ENCODE measurements at places on chromosomes 7 and 10.

DNA sequence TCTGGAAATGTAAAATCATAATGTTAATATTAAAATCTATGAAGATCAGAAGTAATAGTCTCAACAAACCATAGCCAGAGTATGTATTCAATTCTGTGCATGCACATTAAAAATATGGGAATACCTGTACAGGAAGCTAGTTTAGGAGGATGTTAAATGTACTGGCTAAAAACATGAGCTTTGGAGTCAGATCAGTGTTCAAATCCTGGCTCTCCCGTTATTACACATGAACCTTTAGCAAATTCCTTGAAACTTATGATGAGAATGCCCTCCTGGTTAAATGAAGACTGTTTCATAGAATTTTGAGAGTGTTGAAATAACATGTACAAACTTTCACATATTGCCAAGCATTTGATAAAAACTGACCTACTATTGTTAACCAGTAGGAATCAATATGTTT is 4.6 kb downstream of the ARL4A start:
- no peak for DNase-seq

GRCh38 chr7:115198143-115198542 is 276.2 kb downstream of the MDFIC start:
- DNase-seq: no peak

DNA sequence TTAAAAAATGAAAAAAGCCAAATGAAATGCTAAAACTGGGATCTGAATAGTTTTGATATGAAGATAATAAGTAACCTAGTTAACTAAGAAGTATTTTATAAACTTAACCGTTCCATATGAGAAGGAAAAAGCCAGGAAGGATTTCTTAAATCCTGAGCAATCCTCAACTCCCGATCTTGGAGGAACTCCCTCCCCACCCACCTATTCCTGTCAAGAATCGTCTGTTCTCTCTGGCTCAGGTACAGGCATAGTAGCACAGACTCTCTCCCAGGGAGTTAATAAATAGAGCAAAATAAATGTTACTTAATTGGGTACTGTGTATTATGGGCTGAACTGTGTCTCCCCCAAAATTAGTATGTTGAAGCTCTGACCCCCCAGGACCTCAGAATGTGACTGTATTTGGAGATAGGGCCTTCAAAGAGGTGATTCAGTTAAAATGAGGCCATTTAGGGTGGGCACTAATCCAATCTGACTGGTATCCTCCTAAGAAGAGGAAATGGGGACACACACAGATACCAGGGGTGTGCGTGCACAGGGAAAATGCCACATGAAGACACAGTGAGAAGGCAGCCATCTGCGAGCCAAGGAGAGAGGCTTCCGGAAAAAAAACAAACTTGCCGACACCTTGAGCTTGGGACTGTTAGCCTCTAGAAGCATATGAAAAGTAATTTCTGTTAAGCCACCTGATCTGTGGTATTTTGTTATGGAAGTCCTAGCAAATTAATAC is 28.7 kb downstream of the PUS7 start:
- no peak for DNase-seq

- no peak for DNase-seq
These were observed 21.0 kb upstream of the ABI1 start for GRCh38 chr10:26881600-26882331.

DNA sequence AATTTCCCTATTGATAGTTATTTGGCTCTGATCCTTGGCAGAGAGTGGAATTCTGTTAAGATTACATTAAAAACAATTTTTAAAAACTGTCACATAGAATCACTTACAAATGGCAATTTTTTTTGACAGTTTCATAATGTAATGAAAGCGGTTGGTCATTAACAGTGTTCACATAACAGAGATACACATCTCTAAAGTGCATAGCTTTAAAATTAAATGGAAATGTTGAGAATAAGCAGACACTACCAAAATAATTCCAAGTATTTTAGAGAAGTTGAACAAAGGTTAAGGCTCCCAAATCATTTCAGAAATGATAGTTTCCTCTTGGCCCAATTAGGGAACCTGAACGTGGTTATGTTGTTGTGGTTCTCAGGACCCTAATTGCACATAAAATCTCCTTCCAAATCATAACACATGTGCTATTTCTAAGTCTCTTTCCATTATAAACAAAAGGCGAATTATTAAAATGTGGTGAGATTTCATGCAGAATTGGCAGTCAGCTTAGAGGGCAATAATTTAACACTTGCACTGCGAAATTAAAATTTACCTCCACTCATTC is 528.9 kb upstream of the FZD8 start:
- no peak for DNase-seq

GRCh38 chr7:25860275-25861163 is 291.5 kb upstream of the NFE2L3 start:
- DNase-seq: no peak

DNA sequence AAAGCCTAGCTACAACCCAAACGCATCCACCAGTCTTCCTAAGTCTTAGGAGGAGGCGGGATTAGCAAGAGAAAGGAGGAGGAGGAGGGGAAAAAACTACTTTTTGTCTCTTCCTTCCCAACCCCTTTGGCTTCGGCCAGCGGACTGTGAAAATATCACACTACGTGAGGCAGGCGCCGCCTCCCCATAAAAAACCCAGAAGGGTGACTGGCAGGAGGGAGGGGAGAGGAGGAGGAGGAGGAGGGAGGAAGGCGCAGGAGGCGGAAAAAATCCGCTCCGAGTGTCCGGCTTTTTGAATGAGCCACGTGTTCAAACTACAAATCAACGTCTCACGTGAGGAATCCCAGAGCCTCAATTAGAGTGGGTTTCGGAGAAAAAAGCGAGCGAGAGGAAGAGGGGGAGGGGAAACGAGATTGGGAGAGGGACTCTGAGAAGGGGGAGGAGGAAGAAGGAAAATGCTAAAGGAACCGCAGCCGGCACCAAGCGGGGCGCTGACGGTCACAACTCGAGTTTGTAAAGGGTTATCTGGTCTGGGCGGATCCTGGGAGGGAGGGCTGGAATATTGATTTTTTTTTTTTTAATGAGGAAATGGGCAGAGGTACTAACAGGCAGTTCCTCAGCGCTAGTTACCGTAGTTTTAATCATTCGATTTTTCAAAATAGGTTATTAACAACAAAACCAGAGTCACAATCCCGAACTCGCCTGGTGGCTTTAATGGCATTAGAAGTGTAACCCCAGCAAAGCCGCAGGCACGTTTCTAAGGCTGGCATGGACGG is at the start of gene IGF2BP3:
TSS of gene IGF2BP3 (minus strand) at position 162 of the 776 bp plus-strand sequence. CDS start 381 bp downstream, outside the sequence.
- peak; percentile 89 for DNase-seq

GRCh38 chr10:125281091-125281490 is 120.7 kb upstream of the CTBP2 start:
- DNase-seq: no peak

DNA sequence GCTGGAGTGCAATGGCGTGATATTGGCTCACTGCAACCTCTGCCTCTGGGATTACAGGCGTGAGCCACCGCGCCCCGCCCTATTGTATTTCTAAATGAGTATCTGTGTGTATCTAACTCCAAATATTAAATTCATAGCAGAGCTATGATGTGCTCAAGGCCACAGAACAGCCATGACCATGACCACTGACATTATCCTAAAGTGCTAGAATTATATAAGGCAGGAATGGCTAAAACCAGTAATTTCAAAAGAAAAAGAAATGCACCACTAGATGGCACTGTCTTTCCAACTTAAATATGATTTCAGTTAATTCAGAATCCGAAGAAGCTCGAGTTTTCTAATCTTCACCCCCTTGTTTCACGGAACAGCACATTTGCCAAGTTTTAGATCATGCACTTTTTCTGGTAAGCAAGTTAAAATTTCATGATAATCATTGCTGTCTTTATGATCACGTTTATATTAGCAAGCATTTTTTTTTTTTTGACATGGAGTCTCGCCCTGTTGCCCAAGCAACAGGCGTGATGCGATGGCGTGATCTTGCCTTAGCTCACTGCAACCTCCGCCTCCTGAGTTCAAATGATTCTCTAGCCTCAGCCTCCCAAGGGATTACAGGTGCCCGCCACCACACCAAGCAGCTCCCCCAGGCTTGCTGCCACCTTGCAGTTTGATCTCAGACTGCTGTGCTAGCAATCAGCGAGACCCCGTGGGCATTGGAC is 65.3 kb downstream of the OR13A1 start:
- no peak for DNase-seq

DNA sequence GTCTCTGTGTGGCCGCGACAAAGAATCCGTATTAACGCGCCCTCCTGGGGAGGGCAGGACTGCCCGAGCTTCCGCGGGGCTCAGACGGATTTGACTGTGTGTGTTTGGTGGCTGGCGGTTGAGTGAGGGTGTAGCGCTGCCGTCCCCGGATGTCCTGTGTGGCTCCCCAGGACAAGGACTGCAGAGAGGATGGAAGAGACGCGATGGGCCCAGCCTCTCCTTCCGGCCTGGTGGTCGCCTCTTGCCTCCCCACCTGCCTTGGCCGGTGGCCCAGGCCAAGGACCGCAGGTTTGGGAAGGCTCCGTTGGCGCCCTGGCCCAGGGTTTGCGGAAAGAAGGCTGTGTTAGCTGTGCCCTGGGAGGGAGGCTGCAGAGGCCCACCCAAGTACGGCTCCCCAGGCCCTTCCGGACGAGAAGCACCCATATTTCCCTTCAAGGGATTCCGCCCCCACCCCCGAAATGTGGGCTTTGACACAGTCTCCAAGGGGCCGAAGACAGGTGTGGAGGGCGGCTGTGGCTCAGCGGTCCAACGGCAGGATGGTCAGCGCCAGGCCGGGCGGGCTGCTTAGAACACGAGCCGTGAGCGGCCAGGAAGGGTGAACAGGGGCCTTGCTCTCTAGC is 2.3 kb downstream of the UNCX start:
- DNase-seq: no peak

- DNase-seq: no peak
These were observed 108.1 kb downstream of the SNX10 start for GRCh38 chr7:26399736-26400135.

- DNase-seq: no peak
These were observed at the start of gene NPC1L1 for GRCh38 chr7:44541028-44541869. TSS of gene NPC1L1 (minus strand) at chr7:44541330. CDS start at chr7:44541259, 71 bp downstream.

DNA sequence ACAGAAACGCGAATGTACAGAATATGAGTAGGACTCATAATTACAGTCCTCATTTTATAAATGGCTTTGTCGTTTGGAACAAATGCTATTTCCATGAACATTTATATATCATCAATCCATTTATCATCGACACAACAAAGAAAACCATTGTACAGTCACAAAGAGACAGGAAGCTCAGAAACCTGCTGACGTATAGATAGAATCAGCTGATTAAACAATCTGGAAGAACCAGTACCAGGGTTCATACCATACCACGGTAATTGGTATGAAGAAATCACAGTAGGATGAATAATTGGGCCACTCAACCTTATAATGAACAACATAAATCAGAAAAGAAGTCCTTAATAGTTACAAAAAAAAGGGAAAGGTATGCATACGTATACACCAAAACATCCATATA is 295.0 kb downstream of the PARD3 start:
- no peak for DNase-seq

DNA sequence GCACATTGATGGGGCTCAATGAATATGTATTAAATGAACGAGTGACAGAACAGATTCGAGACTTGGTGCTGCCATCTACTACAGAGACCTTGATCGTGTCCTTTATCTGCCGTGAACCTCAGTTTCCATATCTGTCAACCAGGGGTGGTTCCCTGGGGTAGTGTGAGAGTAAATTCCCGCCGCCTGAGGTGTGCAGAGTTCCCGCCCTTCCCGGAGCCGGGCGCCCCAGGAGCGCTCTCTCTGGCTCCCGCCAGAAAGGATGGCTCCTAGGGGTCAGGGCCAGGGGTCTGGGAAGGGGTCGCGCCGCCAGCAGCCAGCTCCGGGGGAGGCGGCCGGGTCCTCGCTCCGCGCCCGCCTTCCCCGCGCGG is 333 bp upstream of the PLCE1 start:
- no peak for DNase-seq

DNA sequence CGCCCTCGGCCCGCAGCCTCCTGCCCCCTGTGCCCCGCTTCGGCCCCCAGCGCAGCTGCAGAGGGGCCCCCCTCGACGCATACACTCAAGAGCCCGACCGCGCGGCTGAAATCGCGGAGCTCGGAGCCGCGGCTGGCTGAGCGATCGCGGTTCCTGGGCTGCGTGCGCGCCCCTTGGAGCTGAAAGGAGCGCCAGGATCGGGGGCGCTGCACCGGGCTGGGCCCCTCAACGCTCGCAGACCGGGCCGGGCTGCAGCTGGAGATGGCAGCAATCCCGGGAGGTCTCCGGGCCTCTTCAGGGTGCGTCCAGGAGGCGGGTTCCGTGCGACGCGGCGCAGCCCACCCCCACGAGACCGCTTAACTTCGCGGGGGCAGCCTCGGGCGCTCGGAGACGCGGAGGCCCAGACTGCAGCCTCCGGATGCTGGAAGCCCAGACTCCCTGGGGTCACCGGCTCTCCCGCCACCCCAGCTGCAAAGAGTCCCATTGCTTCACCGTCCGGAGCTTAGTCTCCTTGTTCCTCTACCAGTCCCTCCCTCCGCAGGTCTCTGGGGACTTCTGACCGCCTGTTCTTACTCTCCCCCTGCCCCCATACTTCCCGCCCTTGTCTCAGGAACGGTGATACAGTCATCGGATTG is 73.0 kb upstream of the LRRC4 start:
- DNase-seq: no peak

DNA sequence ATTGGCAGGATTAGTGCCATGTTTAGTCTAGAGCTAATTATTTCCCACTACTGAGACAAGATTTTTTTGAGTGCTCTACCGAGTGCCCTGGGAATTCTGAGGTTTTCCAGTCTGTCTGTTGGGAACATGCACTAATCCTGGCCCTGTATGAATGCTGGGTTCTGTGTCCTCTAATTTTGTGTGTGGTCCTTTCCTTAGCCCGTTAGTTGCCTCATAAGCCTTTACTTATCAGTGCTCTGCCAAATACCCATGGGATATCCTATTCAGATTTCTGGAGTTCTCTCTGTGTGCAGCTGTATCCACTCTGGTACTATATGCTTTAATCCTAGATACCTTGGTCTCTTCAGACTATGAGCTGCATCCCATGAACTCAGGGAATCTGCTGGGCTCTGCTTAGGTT is 13.1 kb downstream of the CSGALNACT2 start:
- DNase-seq: no peak

- DNase-seq: no peak
These were observed 266.2 kb downstream of the CREB5 start for GRCh38 chr7:28678431-28678965.

GRCh38 chr10:131022369-131022768 is 289.2 kb downstream of the TCERG1L start:
- no peak for DNase-seq

DNA sequence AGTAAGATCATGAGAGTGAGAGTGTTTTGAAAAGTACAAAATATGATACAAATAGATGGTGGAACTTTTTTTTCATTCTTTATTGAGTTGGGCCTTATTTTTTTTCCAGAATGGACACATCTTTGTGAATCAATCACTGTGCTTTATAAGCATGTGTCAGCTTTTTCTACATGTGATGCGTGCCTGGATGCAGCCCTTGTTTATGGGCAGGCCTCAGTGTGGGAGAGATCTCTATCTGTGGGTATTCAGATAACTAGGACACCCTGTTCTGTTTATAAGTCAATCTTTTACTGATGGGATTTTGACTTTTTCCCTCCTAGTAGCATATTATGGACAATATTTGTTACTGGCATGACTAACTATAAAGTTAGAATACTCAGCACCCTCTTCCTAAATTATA is 42.9 kb upstream of the IKZF1 start:
- no peak for DNase-seq
